T-cell (primary cell): ENCODE measurements at places on chromosomes 2 and 18. TPM values are rescaled to one million over a fixed set of nuclear protein-coding genes. Genes with fewer than 3 reads are reported as not detected.

Gene AAMP
- total RNA-seq: 51.6 TPM

Gene ABCG8
- 0.09 TPM for total RNA-seq

DNA sequence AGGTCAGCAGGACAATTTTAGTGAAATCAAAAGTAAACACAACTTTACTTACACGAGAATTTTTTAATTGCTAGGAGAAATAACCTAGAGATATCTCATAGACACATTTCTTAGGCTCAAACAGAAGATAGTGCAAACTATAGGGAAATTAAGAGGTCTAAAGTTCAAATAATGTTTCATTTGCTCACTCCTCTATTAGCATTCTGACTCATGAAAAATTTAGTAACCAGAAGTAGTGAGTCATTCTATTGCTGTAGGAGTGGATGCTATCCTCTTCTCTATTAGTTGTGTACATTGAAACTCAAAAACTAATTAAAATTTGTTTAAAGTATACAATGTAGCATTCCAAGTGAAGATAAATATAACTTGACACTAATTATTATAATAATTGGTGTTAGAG, 908.3 kb upstream of the TMEFF2 start:
- H3K4me1 ChIP-seq: no peaks in the 10 kb centered on the region
- no peaks in the 10 kb centered on the region for H3K27me3 ChIP-seq
- no peaks in the 10 kb centered on the region for H3K36me3 ChIP-seq
- DNase-seq: no peak

DNA sequence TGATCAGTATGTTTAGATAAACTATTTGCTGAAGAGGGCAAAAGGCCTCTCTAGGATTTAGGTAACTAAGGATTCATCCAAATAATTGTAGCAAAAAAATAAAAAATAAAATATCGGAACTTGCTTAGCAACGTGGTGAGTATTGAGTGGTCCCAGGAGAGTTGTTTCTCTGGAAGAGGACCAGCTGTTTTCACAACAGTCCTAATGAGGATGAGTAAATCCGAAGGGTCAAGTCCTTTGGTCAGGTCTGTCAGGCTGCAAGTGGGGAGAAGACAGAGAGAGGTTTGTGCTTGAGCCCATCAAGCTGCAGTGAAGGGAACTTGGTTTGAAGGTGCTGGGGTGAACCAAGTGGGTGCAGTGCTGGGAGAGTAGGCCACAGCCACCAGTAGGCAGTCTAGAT, 539.2 kb downstream of the SLC4A3 start:
- no peaks in the 10 kb centered on the region for H3K27me3 ChIP-seq
- H3K27ac ChIP-seq: no peak overlapping the region
- no peaks in the 10 kb centered on the region for H3K36me3 ChIP-seq
- no peak for DNase-seq
- H3K4me3 ChIP-seq: no peak overlapping the region

DNA sequence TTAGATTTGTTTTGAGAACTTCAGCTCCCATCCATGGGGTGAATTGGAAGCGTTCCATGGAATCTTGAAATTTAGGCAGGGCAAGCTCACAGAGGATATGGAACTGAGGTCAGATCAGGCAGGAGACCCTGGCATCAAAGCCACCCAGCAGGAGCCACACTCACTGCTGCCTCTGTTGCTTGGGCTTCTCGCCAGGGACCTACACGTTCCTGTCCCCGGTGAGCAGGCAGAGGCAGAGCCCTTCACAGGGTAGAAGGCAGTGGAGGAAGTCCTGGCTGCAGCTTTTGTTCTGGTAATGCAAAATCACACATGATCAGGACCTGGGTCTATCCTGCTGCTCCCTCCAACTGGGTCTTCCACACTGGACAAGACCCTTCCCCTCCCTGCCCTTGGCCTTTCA, 42.1 kb downstream of the CAPN13 start:
- no peak overlapping the region for H3K27ac ChIP-seq
- H3K4me1 ChIP-seq: no peaks in the 10 kb centered on the region
- H3K4me3 ChIP-seq: no peak overlapping the region
- no peaks in the 10 kb centered on the region for H3K27me3 ChIP-seq
- DNase-seq: no peak

GRCh38 chr2:200306196-200306930, at the start of gene SPATS2L:
Gene SPATS2L (plus strand): TSS chr2:200306693. CDS start chr2:200389245, 82,552 bp downstream.
- peak within 1 kb of the TSS; percentile 55 for H3K4me3 ChIP-seq
- no peak within 1 kb of the TSS for H3K27ac ChIP-seq
- peaks cover 5% of the 10 kb centered on the region for H3K27me3 ChIP-seq
- H3K4me1 ChIP-seq: peaks cover 7% of the 10 kb centered on the region
- H3K36me3 ChIP-seq: no peaks in the 10 kb centered on the region

DNA sequence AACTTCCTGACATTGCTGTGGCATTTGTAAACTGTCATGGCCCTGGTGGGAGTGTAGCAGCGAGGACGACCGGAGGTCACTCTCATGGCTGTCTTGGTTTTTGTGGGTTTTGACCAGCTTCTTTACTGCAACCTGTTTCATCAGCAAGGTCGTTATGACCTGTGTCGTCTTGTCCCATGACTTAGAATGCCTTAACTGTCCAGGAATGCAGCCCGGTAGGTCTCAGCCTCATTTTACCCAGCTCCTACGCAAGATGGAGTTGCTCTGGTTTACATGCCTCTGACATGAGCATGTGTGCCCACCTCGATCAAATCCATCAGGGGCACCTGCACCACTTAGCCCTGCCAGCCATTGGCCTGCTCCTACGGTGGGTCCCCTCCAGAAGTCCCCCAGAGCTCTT, 32.9 kb upstream of the SLC66A3 start:
- no peaks in the 10 kb centered on the region for H3K36me3 ChIP-seq
- DNase-seq: no peak
- H3K4me3 ChIP-seq: no peak overlapping the region
- H3K27ac ChIP-seq: no peak overlapping the region
- no peaks in the 10 kb centered on the region for H3K4me1 ChIP-seq
- H3K27me3 ChIP-seq: peaks cover 7% of the 10 kb centered on the region

DNA sequence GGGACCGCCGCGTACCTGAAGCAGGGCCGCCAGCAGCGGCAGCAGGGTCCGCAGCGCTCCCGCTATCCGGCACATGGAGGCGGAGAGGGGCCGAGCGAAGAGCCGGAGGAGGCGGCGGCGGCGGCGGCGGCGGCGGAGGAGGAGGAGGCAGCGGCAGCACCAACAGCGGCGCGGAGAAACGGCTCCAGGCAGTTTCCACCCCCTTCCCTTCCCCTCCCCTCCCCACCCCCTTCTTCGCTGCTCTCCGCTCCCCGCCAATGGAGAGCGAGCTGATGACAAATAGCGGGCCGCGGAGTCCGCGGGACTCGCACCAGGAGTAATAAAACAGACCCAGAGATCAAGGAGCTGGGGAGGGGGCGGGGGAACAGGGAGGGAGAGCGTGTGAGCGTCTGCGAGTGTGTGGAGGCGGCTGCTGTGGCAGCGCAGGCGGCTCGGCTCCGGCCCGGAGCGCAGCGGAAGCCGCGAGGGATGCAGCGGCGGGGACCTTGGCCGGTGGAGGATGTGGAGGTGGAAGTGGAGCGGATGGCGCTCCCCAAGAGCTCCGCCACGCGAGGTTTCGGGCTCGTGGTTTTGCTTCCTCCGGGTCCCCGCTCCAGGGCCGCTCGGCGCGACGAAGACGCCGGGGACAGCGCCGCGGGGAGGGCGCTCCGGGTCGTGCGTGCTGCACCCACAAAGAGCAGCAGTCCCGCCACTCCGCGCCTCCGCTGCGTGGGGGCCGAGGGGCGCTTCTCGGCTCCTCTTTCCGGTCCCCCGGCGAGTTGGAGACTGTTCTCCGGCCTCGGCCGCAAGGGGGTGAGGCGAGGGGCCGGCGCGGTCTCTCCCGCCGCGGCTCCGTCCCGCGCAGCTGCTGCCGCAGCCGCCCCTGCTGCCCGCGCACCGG, at the start of gene CDH2:
Gene CDH2 (minus strand): TSS at position 183 of the 880 bp plus-strand sequence. CDS start 108 bp downstream, at position 75.
- peaks cover 6% of the 10 kb centered on the region for H3K4me1 ChIP-seq
- H3K27me3 ChIP-seq: peaks cover 25% of the 10 kb centered on the region
- H3K36me3 ChIP-seq: no peaks in the 10 kb centered on the region
- DNase-seq: no peak

DNA sequence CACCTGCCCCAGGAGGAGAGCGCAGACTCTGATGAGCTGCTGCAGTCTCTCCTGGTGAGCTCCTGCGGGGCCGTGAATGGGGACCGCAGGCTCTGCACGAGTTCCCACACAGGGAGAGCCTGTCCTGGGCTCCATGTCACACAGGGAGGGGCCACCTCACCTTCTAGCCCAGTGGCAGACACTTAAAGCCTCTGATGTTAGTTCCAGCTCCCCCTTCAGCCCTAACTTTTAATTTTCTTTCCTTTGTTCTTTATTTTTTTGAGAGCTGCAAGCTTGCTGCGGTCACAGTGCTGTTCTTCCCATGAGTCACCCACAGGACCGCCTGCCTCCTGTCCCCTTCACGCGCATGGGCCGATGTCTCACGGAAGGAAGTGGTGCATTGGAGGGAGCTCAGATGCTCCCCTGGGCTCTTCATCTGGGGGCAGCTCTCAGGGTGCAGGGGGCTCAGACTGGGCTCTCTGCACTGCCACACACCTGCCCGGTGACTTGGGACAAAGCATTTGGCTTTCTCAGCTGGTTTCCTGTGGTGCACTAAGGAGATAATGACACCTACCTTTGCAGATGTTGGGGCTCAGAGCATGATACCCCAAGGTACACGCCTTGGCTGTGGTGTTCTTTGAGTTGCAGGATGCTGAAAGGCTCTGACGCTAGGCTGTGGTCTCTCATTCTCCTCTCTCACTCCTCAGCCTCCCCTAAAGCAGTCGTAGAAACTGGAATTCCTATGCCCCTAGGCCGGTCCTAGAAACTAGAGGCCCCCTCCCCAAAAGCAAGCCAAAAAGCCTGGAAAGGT, 37.2 kb upstream of the PXDN start:
- H3K27me3 ChIP-seq: peaks cover 15% of the 10 kb centered on the region
- H3K36me3 ChIP-seq: no peaks in the 10 kb centered on the region
- DNase-seq: no peak
- no peak overlapping the region for H3K27ac ChIP-seq
- H3K4me3 ChIP-seq: no peak overlapping the region
- H3K4me1 ChIP-seq: no peaks in the 10 kb centered on the region
